ENCODE measurements at places on chromosomes 16 and 17.
A peak's percentile ranks its signal among the peaks of the same experiment; 100 is the strongest.

DNA sequence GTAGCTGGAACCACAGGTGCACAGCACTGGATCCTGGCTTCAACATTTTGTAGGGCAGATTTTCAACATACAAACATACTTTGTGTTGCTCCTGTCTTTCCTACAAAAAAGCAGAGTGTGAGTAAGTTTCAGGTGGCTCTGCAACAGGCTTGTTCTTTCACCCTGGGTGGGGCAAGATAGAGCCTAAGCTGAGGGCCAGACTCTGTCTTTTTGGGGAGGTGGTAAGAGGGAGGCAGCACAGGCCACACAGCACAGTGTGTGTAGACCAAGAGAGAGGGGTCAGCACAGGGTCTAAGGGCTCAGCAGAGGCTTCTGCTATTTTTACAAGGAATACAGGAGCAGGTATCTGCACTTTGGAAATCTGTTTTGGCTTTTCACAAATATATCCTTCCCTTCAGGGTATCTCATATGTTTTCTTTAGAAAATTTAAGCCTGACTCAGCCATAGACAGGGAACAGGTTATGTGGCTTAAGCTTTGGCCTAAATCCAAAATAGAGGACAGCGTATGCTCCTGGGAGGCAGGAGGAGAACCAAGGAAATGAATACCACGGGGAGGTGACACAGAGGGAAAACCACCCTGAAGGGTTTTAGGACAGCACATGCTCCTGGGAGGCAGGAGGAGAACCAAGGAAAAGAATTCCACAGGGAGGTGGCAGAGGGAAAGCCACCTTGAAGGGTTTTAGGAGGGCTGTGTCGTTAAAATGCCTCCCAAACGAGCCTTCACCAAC is 21.6 kb downstream of the EMC8 start:
- DNase-seq: no peak

DNA sequence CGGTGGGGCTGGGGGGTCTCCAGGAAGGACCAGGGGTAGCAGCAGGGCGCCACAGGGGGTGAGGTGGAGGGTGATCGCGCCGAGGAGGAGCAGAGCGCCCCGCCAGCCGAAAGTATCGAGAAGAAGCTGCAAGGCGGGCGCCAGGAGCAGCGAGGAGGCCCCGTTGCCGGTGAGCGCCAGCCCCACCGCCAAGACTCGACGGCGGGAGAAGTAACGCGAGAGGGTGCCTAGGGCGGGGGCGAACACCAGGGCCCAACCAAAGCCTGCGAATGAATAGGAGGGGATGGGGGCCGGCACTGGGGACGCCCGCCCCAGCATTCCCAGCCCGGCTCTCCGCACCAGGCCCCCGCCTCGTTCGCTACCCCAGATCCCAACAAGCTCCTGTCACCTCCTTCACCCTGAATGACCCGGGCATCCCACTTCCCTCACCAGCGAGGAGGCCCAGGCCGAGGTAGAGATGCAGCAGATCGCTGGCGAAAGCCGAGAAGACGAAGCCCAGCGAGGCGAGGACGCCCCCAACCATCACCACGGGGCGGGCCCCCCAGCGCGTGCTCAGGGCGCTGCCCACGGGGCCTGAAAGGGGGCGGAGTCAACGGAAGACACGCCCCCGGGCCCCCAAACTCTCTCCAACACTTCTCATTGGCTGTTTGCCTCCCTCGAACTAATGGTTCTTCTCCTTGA is 1.3 kb downstream of the SLC16A11 start:
- DNase-seq: no peak

DNA sequence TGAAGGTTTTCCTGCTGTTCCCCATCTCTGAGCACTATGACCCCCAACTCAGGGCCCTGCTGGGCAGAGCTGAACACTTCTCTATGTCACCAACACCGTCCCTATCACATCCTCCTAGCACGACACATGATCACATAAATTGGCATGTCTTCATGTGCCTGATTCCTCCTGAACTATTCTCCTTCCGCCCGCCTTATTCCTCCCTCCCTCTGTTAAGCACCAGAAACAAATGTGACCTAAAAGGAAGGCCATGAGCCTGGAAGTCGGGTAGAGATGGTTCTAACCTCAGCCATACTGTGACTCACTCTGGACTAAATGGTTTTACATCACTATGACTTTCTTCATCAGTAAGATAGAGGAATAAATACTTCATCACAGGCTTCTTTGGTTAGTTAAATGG is 80.8 kb upstream of the DYNLRB2 start:
- no peak for DNase-seq

DNA sequence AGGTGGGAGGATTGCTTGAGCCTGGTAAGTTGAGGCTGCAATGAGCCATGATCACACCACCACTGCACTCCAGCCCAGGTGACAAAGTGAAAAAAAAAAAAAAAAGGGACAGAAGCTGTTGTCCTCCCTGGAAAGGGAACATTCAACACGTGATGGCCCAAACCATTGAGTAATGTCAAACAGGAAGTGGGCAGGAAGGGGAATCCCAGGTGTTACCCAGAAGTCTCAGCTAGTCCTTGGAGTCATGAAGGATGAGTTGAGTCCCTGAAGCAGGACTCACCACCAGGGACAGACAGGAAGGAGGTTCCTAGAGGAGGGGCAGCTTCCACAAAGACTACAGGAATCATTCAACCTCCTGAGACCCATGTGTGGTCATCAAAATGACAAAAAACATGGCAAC is 19.8 kb upstream of the CMIP start:
- no peak for DNase-seq

DNA sequence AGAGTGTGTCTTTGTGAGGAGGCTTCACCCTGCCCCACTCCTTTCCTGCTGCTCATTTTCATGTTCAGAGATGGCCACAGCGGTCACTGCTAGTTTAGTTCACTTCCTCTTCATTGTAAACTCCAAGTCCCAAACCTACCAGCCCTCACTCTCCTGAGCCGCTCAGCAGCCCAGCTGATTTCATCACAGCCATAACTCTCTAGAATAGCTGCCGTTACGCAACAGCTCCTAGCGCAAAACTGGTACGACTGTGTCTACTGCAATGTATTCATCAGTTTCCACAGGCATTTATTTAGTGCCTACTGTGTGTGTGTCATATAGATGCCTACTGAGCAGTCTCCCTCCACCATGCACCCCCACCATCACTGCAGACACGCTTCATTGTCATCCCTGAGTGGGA is 233.5 kb upstream of the RPL38 start:
- DNase-seq: peak; percentile 42

- no peak for DNase-seq
Measured at GRCh38 chr16:87053016-87053982, 263.9 kb downstream of the C16orf95 start.

GRCh38 chr16:87457709-87458423 is 35.0 kb downstream of the ZCCHC14 start:
- peak; percentile 96 for DNase-seq

DNA sequence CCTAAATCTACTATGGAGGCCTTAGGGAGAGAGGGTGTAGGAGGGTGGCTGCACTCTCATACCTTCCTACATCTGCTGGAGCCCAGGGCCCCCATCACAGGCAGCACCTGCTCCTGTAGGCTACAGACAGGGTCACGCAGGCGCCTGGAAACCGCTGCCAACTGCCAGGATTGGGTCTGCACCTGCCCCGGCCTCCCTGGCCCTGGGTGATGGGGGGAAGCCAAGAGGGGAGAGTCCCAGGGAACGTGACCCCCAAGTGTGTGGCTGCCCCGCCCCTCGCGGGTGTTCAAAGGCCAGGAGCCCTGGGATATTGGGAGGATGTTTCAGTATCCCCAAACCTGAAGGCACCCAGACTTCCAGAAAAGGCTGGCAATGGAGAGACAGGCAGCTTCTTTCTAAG is 5.6 kb upstream of the TEX19 start:
- no peak for DNase-seq

DNA sequence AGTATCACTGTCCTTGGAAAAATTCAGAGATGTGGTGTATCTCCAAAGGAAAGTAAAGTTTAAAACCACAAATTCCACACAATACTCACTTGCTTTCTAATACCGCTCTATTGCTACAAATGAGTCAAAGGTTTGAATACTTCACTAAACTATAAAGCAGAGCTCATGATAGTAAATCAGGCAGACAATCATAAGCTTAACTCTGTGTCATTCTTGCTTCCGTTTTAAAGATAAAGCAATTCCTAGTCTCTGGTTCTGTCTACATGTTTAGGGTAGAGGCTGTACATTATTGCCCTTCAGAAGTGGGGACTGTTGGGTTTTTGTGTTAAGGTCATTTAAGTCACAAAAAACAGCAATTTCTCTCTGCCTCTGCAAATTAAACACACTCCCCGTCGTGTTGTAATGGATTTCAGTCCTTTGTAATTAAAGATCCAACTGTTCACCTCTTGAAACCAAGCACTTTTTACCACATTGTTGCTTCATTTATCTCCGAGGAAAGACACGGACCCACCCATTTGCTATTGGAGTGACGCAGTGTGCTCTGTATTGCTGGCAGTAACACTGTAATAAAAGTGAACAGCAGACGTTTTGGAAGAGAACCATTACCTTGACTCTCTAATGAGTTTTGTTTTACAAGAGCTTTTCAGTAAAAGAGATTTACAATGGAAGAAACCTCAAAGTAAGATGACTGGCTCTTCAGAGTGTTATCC is 83.1 kb upstream of the CNTNAP4 start:
- DNase-seq: no peak

DNA sequence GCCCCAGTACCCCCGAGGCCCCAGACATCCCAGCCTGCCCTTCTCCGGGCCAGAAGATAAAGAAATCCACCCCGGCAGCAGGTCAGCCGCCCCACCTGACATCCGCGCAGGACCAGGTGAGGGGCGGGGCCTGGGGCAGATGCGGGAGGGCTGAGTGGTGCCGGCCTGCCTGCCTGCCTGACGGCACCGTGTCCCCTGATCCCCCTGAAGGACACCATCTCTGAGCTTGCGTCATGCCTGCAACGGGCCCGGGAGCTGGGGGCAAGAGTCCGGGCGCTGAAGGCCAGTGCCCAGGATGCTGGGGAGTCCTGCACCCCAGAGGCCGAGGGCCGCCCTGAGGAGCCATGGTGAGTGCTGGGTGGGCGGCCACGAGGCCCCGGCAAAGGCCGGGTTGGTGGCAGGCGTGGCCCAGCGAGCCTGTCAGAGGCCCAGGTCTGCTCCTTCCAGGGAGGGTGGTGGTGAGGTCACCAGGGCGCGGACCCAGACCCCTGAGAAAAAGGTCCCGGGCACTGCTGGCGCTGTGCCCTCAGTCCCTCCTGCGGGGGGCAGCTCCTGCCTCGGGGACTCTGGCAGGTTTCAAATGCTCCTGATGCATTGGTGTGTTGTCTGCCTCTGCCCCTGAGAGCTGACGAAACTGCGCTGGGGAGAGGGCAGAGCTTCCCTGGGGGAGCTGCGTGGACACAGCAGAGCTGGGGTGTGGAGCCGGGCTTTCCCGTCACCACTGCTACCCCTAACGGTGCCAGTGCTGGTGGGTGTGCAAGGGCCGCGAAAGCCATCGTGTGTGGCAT is 1.2 kb downstream of the CDT1 start:
- no peak for DNase-seq

DNA sequence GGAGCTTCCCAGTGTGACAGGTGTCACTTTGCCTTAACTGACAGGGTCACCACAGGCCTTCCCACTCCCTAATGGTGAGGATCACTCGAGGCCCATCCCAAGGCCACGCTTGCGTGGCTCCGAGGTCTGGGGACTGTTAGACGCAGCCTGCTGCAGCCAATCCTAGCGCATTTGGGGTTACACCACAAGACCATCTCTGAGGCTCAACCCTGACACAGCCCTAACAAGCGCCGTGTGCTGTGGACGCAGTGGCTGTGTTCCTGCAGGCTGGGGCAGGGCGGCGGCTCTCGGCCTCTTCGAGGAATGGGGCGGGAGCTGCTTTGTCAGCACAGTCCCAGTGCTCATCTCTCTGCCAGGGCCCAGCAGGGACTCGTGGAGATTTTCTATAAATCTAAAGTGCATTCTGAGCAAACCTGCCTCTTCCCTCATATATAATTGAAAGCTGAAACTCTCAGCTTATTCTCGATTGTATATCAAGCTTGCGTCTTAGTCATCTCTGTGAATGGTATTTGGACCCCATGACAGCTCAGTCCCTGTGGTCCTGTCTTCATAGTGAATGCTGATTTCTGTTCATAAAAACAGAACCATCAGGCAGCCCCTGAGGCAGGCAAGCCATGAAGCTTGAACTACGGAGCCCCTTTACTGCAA is 65.8 kb upstream of the CHMP6 start:
- DNase-seq: no peak

DNA sequence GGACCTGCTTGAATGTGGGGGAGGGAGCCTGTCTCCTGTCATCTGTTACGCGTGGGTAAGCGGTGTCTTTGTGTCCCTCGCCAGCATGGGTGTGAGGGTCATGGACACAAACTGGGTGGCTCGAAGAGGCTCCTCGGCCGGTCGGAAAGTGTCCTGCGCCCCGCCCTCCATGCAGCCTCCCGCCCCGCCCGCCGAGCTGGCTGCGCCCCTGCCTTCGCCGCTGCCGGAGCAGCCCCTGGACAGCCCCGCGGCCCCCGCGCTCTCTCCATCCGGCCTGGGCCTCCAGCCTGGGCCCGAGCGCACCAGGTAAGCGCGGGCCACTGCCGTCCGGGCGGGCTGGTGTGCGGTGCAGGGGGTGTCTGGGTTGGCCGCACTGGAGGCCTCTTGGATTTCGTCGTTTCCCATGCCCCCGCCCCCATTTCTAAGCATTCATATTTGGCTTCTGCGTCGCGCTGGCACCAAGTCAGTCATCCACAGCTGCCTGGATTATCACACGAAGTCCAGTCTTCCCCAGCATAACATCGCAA is 43.8 kb downstream of the ELAC2 start:
- DNase-seq: no peak

DNA sequence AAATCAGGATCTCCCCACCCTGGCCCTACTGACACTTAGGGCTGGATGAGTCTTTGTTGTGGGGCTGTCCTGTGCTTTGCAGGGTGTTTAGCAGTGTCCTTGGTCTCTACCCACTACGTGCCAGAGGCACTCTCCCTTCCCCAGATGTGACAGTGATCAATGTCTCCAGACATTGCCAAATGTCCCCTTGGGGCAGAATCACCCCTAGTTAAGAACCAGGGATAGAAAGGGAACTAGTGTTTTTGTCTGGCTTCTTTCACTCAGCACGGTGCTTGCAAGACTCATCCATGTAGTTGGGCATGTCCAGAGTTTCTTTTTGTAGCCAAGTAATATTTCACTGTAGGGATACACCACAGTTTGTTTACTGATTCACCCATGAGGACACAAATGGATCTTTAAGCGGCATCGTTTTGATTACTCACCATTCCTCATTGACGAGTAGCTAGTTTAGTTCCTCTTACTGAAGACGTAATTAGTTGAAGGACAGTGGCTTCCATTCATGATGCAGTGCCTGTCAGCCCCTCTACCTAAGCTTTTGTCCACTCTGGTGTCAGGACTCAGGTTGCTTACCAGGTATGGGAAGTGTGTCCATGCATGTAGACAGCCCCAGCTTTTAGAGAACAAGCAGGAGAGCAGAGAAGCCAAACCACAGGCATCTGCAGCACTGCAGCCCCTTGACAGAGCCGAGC is 26.0 kb upstream of the ITGB4 start:
- peak; percentile 45 for DNase-seq

DNA sequence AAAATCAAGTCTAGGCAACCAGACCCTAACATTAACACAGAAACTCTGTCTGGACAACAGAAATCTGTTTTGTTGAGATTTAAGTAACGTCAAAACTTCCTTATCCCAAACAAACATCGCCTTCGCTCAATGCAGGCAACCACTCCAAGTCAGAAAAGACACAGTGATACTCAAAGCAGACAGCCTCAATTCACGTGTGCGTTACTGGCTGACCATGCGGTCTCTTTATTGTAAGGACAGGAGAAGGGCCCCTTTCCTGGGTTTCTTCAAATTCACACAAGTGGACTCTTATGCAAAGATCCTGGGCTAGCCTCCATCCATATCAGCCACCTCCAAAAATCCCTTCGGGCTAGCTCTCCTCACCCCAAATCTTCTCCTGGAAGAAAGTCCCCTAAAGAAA is 467.7 kb downstream of the SOX9 start:
- DNase-seq: no peak
